Activated CD4-positive, CD25-positive, alpha-beta regulatory T cell treated with anti-CD3 and anti-CD28 coated beads, Interleukin-2, amount 50 U/mL, for 72 hours (primary cell): ENCODE measurements at places on chromosomes 4 and X.

DNA sequence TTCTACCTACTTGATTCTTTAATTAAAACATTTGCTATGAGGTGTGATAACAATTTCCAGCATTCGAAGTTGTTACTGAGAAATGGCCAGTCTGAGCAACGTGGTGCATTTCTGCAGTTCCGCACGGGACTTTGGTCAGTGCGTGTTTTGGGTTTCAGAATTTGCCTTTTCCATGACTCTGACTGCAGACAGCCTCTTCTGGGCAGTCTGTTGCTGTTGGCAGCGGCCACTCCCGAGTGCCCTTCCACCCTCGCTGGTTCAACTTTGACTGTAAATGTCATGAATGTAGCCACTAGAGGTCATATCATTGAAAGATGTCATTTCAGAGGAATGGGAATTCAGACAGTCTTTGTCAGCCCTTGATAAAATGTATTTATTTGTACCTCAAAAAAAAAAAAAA lies 53.6 kb downstream of the NOP14 start:
- no peak for DNase-seq

DNA sequence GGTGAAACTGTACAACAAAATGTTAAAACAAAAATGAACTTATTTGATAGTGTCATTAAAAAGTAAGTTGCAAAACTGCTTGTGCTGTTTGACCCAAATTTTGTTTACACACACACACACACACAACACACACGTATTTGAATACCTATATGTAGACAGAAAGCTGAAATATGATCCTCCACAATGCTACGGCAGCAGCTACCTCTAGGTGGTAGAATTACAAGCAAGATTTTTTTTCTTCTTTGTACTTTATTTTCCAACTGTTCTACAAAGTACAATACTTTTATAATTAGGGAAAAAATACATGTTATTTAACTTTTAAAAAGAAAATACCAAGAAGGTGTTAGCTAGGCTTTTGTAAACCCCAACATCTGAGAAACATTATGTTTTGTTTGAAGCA lies 1.2 kb downstream of the CYTL1 start:
- no peak for DNase-seq

GRCh38 chr4:174320494-174321199 lies 36.9 kb downstream of the CEP44 start:
- no peak for DNase-seq

- DNase-seq = no peak
Measured at GRCh38 chrX:63922221-63922620, 137.2 kb upstream of the ARHGEF9 start.

DNA sequence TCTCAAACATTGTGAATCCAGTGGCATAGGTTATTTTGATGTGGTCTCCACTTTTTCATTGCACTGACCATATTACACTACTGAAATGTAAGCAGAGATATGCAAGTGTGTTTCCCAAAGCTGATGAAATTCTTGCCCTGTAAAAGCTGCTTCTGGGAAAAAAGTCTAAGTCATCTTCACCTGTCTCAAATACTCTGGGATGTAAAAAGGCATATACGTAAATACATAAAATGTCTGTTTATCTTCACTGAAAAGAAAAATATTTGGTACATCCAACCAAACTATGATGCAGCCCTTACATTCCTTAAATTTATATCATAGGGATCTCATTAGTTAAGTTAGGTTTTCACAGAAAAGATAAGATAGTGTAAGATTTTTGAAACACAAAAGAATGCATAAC lies 7.9 kb downstream of the KDR start:
- DNase-seq = no peak
